ENCODE measurements at places on chromosomes 3 and 15. TPM values are rescaled to one million over a fixed set of nuclear protein-coding genes. Genes with fewer than 3 reads are reported as not detected.

The MRPL47 gene
- total RNA-seq: 27.3 TPM

The OR5H6 gene
- total RNA-seq: not detected

- no peak for DNase-seq
These were observed 71.5 kb upstream of the EIF1B start for GRCh38 chr3:40237889-40238571.

- DNase-seq: no peak
These were observed 45.0 kb downstream of the ZMAT3 start for GRCh38 chr3:179026636-179027035.

DNA sequence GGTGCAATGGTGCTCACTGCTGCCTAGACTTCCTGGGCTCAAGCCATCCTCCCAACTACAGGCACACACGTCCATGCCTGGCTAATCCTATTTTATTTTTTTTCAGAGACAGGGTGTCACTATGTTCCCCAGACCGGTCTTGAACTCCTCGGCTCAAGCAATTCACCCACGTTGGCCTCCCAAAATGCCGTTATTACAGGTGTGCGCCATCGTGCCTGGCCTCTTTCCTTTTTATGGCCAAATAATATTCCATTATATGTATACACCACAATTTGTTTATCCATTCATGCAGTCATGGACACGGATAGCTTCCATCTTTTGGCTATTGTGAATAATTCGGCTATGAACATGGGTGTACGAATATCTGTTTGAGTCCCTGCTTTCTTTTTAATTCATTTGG, 962 bp upstream of the NEK4 start:
- DNase-seq: no peak

GRCh38 chr3:53829605-53830004, 16.6 kb downstream of the CHDH start:
- no peak for DNase-seq

Measured in mucosa of descending colon (tissue), 3 donors.